ENCODE measurements at places on chromosomes 4 and X.

DNA sequence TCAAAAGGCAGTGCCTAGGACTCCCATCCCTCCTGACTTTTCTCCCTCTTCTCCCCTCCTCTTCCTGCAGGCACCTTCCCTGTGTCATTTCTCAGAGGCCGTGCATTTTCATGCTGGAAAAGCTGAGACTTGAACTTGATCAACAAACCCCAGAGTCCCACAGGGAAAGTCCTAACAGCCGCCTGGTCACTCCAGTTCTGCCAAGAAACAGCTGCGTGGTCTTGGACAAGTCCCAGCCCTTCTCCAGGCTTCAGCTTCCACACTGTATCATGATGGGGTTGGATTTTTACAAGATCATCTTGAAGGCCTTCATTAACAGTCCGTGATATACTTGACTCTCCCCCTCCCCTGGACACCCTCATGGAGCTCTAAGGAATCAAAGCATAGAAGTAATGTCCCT lies 366.0 kb downstream of the BCOR start:
- no peak for DNase-seq

DNA sequence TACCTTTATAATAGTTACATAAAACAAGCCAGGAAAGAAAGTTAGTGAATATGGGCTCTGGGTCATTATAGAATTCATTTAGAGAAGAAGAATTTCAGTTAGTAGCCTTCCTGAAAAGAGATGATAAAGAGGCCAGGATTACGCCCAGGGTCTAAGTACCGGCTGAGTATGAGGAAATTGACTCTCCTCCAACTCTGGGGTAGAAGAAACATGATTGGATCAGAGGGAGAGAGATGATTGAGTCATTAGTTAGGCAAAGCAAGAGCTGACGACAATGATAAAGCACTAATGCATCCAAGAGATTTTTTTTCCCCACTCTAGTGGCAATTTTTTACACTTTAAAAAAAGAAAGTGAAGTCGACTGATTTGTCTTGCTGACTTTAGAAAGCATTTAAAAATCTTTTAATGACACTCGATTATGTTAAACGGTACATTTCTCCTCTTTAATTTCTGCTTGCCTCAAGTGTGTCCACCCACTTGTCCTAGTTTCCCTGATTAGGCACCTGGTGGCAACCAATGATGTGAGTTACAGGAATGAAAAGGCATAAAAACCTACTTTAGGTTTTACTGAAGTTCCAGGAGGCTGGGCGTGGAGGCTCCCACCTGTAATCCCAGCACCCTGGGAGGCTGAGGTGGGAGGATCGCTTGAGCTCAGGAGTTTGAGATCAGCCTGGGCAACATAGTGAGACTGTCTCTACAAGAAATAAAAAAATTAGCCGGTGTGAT lies 37.3 kb upstream of the IGFBP7 start:
- peak; percentile 89 for DNase-seq

- peak; percentile 97 for DNase-seq
These were observed 146.0 kb upstream of the CPEB2 start for GRCh38 chr4:14856062-14856933.

DNA sequence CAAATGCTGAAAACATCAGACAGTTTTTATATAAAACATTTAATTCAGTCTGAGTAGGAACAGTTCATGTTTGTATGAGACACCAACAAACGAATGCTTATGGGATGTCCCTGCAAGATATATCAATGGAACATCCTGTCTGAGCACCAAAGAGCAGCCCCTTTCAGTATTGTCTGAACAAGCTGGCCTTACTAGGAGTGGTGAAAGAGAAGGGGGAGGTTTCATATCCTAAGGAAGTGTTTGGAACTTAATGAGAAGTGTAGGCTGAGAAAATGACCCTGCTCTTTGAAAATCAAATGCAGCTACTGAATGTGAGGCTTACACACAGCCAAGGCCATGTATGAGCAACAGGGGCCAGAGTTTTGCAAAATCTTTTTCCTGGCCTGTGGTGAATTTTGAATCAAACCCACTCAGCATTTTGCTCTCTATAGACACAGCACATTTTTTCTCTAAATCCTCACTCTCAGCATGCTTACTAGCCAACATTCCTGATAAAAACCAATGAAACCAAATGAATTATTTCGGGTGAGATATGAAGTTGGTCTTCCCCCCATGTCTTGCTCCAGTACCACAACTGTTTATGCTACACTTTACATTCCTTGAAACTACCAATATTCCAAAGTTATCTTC lies 119.4 kb downstream of the LUZP4 start:
- peak; percentile 42 for DNase-seq

DNA sequence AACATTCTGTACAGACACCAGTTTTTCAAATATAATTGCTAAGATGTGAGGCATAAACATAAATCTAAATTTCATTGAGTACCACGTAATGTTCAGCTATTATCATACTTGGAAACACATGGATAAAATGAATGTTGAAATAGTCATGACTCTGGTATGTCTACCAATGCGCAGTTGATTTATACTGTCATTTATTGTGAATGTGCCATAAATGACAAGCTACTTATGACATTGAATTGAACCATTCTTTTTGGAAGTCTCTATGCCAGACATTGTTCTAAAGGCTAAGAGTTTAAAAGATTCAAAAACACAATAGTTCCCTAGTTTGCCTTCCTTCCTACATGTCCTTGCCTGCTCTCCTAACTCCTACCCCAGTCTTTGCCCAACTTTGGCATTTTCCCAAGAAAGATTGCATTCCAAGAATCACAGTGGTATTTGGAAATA lies 96.6 kb upstream of the DMD start:
- peak; percentile 31 for DNase-seq

- DNase-seq: no peak
These were observed 97.6 kb upstream of the MAML3 start for GRCh38 chr4:140251571-140251970.

GRCh38 chr4:90254357-90254756 lies 127.2 kb downstream of the CCSER1 start:
- no peak for DNase-seq

DNA sequence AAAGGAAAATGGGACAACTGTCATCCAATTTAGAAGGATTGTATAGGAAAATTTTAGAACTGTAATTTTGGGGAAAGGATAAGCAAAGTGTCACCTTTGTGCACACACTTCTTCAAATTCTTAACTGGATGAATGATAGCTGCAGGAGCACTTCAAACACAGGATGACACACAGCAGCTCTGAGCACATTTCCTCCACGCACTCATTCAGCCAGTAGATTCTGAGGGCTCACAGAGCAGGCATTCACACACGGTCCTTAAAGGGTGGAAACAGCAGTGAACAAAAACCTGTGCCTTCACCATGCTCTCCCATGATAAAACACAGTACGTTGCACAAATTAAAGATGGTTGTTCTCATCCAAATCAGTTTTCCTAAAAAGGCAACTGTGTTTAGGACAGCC lies 38.5 kb upstream of the KLF3 start:
- no peak for DNase-seq

DNA sequence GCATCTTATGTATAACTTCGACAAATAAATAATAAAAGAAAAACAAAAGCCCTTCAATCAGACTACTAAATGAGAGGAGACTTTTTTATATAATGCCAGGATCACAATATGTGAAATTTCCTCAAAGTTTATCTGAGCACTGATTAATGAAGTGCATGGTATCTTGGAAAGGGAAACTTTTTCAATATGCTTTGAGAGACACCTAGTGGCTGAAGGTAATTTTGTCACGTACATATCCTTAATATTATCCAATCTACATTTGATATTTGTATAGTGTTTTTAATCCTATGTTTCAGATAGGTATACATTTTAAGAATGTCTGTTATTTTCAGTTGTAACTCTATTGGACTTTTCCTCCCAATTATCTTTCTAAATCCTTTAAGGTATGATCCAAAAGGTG lies 146.8 kb downstream of the KLHL4 start:
- peak; percentile 68 for DNase-seq

DNA sequence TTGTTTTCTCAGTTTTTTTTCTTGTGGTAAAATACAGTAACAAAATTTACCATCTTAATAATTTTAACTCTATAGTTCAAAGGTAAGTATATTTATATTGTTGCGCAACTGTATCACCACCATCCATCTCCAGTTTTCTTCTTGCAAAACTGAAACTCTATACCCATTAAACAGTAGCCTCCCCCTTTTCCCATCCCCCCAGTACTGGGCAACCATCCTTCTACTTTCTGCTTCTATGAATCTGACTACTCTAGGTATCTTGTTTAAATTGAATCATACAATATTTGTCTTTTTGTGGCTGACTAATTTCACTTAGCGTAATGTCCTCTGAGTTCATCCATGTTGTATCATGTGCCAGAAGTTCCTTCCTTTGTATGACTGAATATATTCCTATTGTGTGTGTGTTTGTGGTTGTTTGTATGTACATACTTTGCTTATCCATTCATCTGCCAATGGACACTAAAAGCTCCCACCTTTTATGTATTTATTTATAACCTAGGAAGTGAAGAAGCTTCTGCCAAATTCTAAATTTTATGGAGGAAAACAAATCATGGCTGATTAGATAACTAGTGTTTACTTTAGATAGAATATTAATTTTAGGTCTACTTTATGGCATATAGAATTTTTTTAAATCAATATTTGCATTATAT lies 10.0 kb downstream of the ABHD18 start:
- no peak for DNase-seq

DNA sequence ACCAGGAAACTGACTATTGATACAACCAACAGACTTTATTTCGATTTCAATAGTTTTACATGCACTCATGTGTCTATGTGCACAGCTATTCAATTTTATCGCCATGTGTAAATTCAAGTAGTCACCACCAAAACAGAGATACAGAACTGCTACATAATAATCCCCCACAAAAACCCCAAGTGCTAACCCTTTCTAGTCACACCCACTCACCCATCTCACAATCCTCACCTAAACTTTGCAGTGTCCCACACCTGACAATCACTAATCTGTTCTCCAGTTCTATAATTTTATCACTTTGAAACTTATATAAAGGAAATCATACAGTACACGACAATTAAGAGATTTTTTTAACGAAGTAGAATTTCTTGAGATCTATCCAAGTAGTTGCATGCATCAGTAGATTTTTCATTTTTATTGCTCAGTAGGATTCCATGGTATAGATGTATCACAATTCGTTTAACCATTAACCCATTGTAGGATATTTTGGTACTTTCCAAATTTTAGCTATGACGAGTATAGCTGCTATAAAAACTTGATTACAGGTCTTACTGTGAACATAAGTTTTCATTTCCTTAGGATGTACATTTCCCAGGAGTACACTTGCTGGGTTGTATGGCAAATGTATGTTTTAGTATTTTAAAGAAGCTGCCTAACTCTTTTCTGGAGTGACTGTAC lies 85.9 kb downstream of the CASK start:
- DNase-seq: no peak

DNA sequence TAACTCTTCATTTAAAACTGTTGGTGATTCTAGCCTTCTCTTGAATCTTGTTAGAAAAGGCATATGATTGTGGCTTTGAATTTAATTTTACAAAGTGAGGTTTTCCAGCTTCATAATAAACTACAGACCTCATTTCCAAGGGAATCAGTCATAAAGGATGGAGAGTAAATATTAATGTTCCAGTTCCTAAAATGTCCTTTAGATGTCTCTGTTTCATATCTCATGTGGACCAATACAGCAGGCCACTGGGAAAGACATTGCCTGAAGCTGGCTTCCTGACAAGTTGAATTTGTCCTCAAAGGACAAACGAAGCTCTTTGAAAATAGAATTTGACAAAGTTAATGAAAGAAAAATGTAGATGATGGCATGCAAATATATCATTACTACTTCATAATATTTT lies 125.4 kb downstream of the ZNF330 start:
- peak; percentile 84 for DNase-seq

DNA sequence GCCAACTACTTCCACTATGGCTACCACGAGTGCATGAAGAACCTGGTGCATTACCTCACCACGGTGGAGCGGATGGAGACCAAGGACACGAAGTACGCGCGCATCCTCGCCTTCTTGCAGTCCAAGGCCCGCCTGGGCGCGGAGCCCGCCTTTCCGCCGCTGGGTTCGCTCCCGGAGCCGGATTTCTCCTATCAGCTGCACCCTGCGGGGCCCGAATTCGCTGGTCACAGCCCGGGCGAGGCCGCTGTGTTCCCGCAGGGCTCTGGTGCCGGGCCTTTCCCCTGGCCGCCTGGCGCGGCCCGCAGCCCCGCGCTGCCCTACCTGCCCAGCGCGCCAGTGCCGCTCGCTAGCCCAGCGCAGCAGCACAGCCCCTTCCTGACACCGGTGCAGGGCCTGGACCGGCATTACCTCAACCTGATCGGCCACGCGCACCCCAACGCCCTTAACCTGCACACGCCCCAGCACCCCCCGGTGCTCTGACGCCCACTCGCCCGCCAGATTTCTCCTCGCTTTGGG lies 2.1 kb downstream of the HELT start:
- no peak for DNase-seq

- no peak for DNase-seq
These were observed 59.0 kb downstream of the AFAP1 start for GRCh38 chr4:7880683-7881082.

GRCh38 chr4:159174645-159175084 lies 71.8 kb downstream of the RAPGEF2 start:
- DNase-seq: no peak

- no peak for DNase-seq
These were observed 7.2 kb downstream of the SAT1 start for GRCh38 chrX:23790155-23790497.

GRCh38 chr4:142752202-142752786 lies 93.8 kb downstream of the INPP4B start:
- peak; percentile 17 for DNase-seq

Data from fibroblast of pulmonary artery (primary cell).